Amniotic epithelial cell (primary cell): ENCODE measurements at places on chromosomes 16 and 17.
A peak's percentile ranks its signal among the peaks of the same experiment; 100 is the strongest.

DNA sequence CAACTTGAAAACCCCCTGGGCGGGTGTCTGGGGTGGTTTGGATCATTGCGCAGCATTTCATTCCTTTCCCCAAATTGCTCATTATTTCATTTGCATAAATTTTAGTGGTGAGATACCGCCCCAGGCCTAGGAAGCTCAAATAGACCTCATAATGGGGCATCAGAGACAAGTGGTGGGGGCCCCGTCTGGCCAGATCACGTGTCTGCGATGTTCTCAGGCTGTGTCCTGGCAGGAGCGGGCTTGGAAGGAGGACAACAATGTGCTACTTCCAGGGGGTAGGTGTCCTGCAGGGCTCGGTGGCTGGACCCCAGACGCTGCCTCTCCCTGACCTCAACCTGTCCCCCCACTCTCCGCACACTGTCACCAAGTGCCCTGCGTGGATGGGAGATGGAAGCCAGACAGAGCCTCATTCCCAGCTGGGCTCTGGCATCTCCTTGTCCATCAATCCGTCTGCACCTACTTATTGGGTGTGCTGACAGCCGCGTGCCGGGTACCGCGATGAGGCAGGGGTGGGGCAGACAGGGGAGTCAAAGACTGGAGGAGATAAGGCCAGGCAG lies 116.9 kb downstream of the NTN1 start:
- no peak for DNase-seq

GRCh38 chr17:53058031-53058430 lies 764.7 kb upstream of the KIF2B start:
- DNase-seq, result no peak

GRCh38 chr17:8462564-8462963 lies 26.9 kb downstream of the NDEL1 start:
- DNase-seq, result no peak

- DNase-seq, result peak; percentile 83
Observed at GRCh38 chr17:80151333-80151732, 4.4 kb upstream of the EIF4A3 start.

DNA sequence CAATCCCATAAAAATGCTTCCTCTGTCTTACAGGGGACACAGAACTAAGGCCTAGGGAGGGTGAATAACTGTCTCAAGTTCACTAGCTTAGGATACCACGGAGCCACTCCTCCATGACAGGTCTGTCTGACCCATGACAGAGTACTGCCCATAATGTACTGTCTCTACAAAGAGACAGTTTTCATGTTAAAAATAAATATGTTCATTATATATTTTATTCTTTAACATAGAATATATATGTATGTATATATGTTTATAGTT lies 28.3 kb upstream of the DYNLRB2 start:
- DNase-seq, result no peak

GRCh38 chr16:73840728-73841127 lies 455.9 kb upstream of the PSMD7 start:
- no peak for DNase-seq

GRCh38 chr16:85171004-85171758 lies 58.9 kb upstream of the CIBAR2 start:
- no peak for DNase-seq

GRCh38 chr16:15778204-15778743 lies 78.6 kb downstream of the MYH11 start:
- DNase-seq, result no peak

DNA sequence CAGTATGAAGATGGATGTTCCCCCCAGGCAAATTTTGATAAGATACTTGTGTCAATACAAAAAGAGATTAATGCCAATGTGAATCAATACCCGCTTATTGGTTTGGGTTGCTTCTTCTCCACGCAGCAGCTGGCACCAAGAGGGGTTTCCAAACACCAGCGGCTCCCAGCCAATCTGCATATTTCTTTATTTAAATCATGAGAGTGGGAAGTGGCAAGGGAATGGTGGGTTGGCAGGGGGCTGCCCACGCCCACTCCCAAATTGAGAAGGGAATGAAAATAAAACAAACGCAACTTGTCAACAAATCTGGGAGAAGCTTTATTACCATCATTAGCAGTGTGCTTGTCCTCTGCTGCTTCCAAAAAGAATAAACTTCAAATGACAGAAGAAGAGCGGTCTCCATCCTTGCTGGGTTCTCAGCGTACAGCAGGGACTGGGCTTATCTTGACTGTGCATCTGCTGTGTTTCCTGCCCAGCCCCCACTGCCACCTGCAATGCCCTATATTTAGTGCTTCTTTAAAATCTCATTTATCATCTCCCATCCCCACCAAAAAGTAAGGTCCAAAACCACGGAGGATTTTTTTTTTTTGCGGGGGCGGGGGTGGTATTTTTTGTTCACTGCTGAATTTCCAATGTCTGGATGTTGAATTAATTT lies 34.9 kb upstream of the C16orf78 start:
- no peak for DNase-seq

GRCh38 chr17:78555746-78556401 lies 21.3 kb downstream of the DNAH17 start:
- DNase-seq, result no peak

- no peak for DNase-seq
Observed at GRCh38 chr16:5175266-5175665, 77.7 kb upstream of the EEF2KMT start.

- DNase-seq, result no peak
Observed at GRCh38 chr16:502179-502943, 25.2 kb upstream of the CAPN15 start.

DNA sequence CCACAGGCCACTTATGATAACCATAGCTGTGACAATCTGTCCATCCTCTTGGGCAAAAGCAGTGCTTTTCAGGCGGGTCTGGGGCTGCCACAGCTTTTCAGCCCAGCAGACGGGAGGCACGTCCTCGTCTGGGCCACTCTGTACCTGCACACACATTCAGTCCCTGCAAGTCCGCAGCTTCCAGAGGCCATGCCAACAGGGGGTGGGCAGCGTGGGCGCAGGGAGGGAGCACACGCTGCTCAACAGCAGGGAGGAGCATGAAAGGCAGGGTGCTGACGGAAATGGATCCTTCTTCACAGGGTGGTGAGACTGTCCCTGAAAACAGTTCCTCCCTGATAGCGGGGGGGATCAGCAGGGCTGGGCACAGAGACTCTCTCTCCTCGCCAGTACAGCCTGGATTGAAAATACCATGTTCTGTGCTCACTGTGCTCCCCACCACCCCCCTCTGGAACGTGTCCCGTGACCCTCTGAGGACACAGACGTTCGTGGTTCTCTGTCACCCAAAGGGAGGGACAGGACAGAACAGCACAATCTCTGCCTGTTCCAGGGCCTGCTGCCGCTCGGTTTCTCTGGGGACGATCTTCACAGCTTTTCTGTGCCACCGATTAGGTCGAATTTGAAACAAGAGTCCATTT lies 41.7 kb downstream of the PEMT start:
- DNase-seq, result no peak

DNA sequence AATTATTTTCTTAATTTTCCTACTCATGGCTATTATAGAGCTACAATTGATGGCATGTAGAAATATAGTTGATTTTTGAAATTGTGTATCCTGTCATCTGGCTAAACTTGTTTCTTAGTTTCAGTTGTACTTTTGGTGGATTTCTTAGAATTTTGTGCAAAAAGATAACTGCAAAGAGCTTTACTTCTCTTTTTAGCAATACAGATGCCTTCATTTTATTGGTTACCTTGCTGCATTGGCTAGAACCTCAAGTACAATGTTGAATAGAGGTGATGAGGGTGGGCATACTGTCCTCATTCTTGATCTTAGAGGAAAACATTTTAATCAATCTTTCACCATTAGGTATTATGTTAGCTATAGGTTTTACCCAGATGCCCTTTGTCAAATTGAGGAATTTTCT lies 67.9 kb downstream of the METRNL start:
- no peak for DNase-seq

DNA sequence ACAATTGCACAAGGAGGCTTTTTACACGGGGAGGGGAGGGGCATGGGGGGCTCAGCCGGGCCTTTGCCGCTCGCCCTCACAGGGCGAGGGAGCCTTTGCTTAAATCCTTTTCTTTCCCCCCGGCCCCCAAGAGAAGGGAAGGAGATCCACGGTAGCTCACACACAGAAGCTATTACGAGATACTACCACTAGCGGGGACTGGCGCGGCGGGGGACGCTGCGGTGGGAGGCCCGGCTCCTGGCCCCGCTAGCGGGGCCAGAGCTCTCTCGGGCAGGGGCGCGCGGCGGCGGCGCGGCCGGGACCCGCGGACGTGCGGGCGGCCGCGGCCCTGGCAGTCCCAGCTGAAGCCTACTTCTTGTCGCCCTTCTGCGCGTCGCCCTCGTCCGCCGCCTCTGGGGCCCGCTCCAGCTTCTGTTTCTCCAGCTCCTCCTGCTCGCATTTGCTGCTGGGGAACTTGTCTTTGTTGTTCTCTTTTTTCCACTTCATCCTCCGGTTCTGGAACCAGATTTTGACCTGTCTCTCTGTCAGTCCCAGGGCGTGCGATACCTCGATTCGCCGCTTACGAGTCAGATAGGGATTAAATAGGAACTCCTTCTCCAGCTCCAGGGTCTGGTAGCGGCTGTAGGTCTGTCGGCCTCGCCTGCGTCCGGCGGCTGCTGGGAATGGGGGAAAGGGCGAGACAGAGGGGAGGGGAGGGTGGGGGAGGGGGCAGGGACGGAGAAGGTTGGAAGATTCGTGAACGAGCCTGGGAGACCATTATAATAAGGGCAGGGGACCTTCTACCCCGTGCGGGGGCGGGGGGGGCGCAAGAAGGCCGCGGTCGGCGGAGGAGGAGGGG lies 2.0 kb downstream of the HOXB8 start:
- DNase-seq, result peak; percentile 68

- DNase-seq, result no peak
Observed at GRCh38 chr16:24966031-24966430, 49.1 kb downstream of the ARHGAP17 start.

- DNase-seq, result no peak
Observed at GRCh38 chr17:31926100-31926729, 10.6 kb upstream of the SUZ12 start.

- DNase-seq, result peak; percentile 35
Observed at GRCh38 chr17:41444186-41444585, 3.4 kb upstream of the KRT38 start.

- DNase-seq, result no peak
Observed at GRCh38 chr17:4806456-4806776, 536 bp upstream of the PLD2 start.

GRCh38 chr17:76500747-76501017 lies 541 bp downstream of the RHBDF2 start:
- DNase-seq, result no peak

- DNase-seq, result no peak
Observed at GRCh38 chr17:64198331-64199090, 64.5 kb downstream of the TEX2 start.

DNA sequence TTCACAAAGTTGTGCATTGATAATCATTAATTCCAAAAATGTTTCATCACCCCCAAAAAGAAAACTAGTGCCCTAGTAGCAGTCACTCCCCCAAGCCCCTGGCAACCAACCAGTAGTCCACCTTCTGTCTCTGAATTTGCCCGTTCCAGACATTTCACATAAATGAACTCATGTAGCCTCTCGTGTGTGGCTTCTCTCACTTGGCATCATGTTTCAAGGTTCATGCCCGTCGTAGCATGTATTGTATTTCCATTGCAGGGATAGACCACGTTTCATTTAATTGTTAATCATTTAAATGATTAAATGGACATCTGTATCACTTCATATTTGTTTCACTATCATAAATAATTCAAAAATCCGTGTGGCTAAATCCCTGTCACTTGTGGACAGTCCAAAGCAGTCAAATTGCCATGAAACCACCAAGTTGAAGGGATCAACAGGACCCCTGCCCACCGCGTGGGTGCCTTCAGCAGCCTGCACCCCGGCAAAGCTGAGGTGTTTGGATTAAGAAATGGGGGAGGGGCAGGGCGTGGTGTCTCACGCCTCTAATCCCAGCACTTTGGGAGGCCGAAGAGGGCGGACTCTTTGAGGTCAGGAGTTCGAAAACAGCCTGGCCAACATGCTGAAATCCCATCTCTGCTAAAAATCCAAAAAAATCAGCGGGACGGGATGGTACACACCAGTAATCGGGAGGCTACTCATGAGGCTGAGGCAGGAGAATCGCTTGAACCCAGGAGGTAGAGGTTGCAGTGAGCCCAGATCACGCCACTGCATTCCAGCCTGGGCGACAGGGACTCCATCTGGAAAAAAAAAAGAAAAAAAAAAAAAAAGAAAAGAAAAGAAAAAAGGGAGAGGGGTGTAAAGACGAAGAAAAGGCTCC lies 8.7 kb upstream of the FLYWCH2 start:
- DNase-seq, result no peak

GRCh38 chr16:74773446-74774222 lies 986 bp downstream of the FA2H start:
- DNase-seq, result no peak

DNA sequence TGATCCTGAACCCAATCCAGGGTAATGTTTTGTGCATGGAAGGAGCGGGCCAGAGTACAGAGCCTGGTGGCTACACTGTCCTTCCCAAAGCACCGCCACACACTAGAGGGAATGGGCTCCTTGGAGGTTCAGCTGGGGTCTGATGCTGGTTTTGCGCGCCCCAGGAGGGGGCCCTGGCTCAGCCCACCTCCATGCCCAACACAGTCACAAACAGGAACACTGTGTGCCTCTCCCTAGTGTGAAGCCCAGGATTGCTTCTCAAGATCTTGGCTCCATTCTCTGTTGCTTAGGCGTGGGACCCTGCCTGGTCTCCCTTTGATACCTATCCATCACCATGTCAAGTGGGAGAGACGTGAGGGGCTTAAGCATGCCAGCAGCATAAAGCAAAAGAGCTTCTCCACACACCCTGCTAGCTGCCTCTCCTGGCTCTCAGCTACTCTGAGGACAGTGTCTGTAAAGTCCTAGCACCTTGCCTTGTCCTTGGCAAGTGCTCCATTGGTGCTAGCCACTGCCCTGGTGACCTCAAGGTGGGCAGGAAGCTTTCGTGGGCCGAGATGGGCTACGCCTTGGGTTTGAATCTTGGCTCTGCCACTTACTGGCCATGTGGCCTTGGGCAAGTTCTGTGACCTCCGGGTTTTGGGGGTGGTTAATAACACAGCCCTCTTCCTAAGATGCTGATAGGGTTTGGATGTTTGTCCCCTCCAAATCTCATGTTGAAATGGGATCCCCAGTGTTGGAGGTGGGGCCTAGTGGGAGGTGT lies 122.2 kb downstream of the C16orf78 start:
- DNase-seq, result no peak

DNA sequence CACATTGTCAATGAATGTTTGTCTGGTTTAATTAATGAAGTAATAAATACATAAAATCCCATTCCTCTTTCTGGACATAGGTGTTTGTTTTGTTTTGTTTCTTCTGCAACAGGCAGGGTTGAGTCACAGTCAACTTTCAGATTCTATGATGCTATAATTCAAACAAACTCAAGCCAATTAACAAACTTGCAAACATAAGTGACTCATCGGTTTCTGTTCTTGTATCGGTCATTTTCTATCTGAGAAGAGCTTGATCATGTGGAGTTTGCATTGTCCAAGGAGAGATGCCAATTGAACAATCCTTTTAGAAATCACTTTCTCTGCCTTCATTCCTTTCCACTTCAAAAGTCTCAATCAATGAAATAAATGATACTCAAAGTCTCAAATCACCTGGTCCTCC lies 294.2 kb upstream of the C16orf82 start:
- no peak for DNase-seq
